ENCODE measurements at places on chromosomes 3 and 15.
A peak's percentile ranks its signal among the peaks of the same experiment; 100 is the strongest.

GRCh38 chr3:3110749-3111361 is 681 bp upstream of the IL5RA start:
- DNase-seq, result no peak

DNA sequence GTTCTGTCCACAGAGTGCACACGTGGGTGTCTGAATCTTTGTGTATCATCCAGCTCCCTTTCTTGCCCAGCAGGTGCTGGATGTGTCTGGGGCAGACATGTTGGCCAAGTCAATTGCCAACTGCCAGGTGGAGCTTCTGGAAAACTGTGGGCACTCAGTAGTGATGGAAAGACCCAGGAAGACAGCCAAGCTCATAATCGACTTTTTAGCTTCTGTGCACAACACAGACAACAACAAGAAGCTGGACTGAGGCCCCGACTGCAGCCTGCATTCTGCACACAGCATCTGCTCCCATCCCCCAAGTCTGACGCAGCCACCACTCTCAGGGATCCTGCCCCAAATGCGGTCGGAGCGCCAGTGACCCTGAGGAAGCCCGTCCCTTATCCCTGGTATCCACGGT is 12.5 kb upstream of the RPP14 start:
- no peak for DNase-seq

DNA sequence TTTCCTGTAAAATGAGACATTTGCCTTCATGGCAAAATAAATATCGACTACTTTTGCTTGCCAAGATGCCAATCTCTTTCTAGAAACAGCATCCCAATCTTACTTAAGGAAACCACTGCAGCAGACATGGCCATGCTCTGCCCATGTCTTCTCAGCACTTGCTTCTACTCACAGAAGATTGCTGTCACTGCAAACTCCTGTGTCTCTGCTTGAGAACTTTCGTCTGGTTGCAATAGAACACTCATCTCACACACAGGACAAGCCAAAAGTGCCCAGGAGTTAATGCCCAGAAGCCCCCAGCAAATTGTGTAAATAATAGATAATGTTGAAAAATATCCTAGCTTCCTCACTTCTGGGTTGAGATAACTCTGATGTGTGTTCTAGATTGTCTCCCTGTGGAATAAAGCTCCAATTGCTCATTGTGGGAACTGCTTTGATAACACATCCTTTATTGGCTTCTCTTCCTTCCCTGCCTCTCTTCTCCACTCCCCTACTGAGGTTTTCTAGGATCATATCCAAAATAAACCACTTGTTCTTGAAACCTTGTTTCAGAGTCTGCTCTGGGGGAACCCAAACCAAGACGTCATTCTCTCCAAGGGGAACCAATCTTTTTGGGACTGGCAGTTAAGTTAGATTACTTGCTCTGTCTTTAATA is 156.3 kb upstream of the STRIT1 start:
- no peak for DNase-seq

DNA sequence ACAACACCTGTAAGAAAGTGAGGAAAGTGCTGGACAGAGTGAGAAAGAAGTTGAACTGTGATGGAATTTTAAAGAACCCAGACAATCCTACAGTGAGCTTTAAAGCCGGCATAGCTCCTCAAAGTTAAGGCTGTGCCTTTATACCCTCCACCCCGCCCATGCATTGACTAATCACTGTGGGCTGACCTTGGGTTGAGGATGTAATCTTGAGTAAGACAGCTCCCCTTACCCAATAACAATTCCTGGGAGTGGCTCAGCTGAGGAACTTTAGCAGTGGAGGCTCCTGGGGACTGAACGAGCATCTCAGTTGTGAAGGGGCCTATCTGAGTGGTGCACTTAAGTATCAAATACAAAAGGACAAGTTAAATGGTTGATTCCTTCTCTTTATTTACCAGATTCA is 35.7 kb upstream of the ZNF770 start:
- DNase-seq, result no peak

DNA sequence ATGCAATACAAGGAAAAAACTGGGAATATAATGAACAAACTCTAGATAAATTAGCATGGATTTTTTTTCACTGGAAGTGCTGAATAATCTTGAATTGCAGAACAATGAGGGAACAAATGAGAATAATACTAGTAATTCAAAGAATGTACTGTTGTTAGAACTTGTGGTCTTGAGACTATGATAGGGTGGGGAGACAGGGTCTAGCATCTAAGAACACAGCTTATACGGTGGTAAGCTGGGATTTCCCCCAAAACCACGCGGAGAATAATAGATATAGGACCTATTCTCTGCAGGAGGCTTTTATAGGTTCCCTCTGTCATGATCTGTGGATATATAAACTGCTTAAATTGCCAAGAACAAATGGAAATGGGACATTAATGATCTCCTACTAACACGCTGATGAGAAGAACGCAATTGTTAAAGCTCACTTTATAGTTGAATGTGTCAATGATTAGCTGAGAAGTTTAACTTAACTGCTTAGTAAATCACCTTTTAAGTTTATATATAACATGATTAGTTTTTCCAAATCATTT is 692.3 kb downstream of the ZPLD1 start:
- no peak for DNase-seq

DNA sequence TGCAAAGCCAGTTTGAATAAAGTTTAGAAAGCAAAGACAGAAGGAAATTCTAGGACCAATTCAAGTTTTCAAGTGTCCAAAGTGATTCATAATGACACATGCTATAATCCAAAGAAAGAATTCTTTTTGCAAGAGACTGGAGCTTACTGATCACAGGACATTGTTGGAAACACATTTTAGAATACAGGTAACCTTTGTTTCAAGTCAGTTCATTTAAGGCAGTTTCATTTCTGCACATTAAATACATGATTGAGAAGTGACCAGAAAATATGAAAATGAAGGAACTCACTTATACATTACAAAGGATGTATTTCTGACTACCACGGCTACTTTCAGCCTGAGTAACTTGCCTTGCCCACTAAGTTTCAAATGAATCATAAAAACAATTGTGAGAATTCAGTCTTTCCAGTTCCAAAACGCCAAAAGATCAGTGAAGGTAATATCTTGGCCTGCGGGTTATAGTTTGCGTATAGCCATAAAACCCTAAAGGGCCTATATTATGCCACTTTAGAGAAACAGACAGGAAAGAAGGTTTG is 48.7 kb downstream of the PRICKLE2 start:
- DNase-seq, result no peak

DNA sequence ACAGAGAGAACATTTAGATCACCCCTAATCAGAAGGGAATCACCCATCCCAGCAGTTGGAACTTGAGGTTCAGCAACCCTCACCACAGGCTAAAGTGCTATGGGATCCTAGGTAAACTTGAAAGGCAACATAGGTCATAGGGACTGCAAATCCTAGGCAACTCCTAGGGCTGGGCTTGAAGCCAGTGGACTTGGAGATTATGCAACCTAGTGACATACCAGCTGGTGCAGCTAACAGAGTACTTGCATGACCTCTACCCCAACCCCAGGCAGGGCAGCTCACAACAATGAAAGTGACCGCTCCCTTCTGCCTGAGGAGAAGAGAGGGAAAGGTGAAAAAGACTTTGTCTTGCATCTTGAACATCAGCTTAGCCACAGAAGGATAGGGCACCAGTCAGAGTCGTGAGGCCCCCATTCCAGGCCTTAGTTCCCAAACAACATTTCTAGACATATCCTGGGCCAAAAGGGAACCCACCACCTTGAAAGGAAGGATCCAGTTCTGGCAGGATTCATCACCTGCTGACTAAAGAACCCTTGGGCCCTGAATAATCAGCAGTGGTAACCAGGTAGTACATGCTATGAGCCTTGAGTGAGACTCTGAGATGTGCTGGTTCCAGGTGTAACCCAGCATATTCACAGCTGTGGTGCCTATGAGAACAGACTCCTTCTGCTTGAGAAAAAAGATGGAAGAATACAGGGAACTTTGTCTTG is 37.6 kb upstream of the FBN1 start:
- DNase-seq, result no peak

DNA sequence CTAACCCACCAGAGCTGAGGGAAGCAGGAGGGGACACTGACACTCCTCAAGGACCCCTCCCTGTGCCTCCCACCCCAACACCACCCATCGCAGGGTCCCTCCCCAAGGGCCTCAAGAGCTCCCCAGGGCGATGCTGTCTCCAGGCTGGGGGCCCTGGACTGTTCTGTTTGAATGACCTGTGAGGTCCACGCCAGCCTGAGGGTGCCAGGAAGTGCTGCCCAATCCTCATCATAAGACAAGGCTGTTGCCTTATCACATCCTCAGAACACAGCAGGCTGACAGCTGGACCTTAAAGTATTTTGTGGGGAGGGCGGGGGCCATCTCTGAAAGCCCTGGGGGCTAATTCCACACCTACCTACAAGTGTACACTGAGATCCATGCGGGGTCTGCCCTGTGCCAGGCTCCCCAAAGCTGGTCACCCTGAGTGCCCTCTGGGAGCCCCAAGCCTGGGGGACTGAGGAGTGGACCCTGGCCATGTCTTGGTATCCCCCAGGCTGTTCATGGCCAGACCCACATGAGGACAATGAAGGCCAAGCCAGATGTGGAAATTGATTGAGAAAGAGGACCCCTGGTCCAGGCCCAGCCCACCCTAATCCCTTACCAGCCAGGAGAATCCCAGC is 23.8 kb upstream of the GOLGA6C start:
- no peak for DNase-seq

- no peak for DNase-seq
Measured at GRCh38 chr15:58952751-58953150, 19.3 kb upstream of the SLTM start.

DNA sequence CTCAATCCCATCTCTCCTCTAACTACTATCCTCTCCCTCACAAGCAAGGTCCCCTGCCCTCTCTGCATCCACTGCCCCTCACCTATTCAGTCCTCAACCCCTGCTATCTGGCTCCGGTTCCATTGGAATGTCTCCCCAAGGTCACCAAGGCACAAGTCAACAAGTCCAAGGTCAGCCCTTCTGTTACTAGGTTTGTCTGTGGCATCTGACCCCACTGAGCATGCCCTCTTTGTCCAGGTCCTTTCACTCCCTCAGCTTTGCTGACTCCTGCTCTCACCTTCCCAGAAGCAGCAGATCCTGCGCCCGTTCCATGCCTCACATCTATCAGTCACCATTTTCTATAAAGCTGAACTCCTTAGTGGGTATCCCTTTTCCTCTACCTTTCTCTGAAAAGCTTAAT is 8.3 kb upstream of the SEMA7A start:
- no peak for DNase-seq

GRCh38 chr3:50630394-50630793 is 13.4 kb downstream of the MAPKAPK3 start:
- DNase-seq, result no peak

DNA sequence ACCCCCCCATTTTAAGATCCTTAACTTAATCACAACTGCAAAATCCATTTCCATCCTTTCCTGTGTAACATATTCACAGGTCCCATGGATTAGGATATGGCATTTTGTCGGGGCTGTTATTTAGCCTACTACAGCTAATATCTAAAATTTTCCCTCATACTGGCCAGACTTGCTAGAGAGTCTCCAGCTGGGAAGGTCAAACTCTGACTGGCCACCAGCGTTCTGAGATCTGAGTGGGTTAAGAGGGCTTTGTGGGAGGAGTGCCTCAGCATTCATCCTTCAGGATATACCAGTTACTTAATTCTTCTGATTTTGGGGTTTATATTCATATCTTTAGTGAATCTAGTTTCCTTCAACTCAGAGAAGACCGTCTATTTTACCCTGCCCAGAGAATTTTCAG is 17.7 kb downstream of the TM4SF18 start:
- DNase-seq, result no peak

- no peak for DNase-seq
Measured at GRCh38 chr3:172216911-172217310, 177.5 kb downstream of the FNDC3B start.

- no peak for DNase-seq
Measured at GRCh38 chr3:58388550-58389091, 45.0 kb downstream of the PDHB start.

DNA sequence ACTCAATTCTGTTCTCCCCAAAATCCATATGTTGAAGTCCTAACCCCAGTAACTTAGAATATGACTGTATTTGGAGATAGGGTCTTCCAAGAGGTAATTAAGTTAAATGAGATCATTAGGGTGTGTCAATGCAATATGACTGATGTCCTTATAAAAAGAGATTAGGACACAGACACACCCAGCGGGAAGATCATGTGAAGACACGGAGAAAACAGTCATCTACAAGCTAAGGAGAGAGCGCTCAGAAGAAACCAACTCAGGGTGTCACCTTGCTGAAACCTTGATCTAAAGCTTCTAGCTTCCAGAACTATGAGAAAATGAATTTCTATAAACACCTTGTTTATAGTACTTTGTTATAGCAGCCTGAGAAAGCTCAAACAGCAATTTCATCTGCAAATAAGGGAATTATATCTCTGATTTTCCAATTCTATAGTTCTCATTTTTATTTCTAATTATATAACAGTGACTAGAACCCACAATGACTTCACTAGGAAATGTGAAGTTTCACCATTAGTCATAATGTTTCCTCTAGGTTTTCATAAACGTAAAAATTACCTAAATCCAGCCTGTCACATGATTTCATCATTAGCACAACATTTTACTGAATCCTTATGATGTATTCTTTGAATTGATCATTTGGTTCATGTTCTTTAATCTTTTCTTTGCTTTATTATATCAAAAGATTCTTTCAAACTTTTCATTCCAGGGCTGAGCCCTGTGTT is 459.1 kb upstream of the MDFIC2 start:
- DNase-seq, result no peak

DNA sequence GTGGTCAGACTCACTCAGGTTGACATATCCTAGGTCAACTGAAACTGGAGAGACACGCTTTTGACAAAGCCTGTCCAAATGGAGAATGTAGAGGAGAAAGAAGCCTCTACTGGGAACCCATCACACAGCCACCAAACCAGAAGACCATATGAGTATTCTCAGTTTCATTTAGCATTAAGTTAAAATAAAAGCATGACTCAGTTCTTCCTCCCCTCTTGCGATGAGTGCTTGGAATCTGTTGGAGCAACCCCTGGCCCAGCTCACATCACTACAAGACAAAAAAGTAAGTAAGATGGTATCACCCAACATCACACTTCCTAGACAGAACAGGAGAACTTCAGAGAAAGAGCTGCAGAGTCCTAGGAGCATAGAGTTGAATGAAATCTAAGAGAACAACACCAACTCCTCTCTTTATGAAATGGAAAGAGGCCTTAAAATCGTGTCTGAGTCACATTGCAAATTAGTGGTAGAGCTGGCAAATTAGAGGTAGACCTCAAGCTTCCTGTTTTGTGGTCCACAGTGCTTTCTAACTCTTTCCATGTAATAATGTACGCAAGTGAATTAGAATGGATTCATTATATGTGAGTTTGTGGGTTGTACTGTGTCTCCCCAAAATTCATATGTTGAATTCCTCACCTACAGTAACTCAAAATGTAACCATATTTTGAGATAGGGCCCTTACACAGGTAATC is 51.2 kb downstream of the FGF12 start:
- DNase-seq, result peak; percentile 1

DNA sequence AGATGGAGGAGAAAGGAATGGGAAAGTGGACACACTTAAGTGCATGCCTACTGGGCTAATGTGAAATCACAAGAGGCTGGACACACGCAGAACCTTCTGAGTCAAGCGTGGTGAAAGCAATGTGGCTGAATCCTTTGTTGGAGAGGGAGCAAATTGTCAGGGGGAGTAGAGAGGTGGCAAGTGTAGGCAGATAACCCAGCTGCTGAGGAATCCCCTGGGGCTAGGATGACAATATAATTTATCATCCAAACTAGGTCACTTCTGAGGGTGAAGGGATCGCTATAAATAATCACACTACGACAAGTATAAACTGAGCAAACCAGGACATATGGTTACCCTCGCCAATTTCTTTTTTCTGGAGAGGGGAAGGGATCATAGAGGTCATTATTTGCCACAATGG is 28.7 kb downstream of the TAMM41 start:
- no peak for DNase-seq

- DNase-seq, result no peak
Measured at GRCh38 chr3:124939661-124940060, 5.1 kb upstream of the MUC13 start.
